NCI-H1105 (cell line): ENCODE measurements at places on chromosomes 5 and 9.

GRCh38 chr5:65948115-65948747, 21.9 kb downstream of the ERBIN start:
- no peak for DNase-seq

- DNase-seq: no peak
These were observed 61.0 kb downstream of the STX17 start for GRCh38 chr9:99967457-99967856.

DNA sequence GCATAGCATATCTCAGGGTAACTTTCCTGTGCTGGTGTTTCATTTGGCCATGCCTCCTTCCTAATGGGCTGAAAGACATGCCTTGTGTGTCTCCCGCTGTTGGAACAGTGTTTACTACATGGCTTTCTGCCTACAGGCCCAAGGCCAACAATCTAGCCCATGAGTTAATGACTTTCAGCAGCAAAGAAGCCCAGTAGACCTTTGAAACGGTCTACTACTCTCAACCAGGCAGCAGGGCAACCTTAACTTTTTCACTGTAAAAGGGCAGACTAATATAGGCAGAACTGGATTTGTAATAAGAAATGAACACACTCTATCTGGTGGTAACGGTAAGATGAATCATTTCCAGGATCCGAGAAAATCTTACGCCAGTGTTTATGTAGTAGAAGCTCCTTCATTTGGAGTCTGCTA, 21.0 kb downstream of the C5orf15 start:
- DNase-seq: no peak

DNA sequence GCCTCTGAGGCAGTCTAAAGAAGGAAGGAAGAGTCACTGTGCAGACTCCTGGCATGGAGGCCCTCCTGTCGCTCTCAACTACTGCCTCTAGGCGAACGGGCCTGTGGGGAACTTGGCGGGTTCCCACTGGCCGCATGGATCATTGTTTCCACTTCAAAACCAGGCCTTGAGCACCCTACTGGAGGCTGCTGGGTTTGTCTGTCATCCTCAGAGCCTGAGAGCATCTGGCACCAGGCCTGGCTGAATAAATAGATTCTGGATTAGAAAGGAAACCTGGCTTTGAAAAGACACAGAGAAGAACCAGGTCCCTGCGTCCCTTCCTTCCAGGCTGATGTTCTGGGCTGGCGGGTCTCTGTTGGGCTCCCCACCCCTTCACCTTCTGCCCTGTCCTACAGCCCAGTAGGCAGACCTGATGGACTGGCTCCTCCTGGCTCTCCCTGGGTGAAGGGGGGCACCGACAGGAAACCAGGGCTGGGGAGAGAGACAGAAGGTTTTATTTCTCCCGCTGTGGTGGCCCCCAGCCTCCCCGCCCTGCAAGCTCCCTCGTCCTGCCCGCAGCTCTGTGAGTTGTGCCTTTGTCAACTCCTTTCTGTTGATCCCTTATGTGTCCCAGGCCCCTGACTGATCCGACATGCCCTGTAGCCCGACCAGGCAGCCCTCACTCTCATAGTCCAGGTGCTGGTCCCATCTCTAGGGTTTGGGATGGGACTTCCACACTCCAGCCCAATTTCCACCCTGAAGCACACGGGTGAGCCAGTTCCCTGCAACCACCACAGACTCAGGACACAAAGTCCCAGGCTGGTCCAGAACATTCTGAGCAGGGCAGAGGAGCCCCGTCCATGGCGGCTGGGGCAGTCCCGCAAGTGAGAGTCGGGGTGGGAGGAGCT, 50.1 kb downstream of the ADAMTS2 start:
- no peak for DNase-seq

GRCh38 chr5:120055858-120056257, 408.2 kb upstream of the PRR16 start:
- no peak for DNase-seq
